ENCODE measurements at places on chromosomes 4 and X.

GRCh38 chr4:68167706-68168105 lies 38.0 kb upstream of the TMPRSS11F start:
- DNase-seq, result no peak

GRCh38 chrX:119640731-119641170 lies 34.5 kb upstream of the NKRF start:
- no peak for DNase-seq

GRCh38 chr4:142509881-142510280 lies 336.2 kb downstream of the INPP4B start:
- DNase-seq, result no peak

GRCh38 chr4:102217775-102218355 lies 127.4 kb downstream of the SLC39A8 start:
- no peak for DNase-seq

GRCh38 chrX:18288716-18289115 lies 65.8 kb downstream of the SCML2 start:
- no peak for DNase-seq

DNA sequence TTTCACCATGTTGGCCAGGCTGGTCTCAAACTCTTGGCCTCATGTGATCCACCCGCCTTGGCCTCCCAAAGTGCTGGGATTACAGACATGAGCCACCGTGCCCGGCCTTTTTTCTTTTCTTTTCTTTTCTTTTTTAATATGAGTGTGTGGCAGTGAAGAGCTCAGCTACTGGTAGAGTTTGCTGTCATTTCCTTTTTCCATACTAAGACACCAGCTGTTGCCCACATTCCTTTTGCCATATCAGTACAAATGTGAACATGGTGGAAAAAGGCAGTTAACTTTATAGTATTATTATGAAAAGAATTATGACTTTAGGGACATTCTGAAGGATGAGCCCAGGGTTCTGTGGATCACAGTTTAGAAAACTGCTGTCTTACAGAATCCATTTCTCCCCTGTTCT lies 69.8 kb downstream of the EGF start:
- no peak for DNase-seq

DNA sequence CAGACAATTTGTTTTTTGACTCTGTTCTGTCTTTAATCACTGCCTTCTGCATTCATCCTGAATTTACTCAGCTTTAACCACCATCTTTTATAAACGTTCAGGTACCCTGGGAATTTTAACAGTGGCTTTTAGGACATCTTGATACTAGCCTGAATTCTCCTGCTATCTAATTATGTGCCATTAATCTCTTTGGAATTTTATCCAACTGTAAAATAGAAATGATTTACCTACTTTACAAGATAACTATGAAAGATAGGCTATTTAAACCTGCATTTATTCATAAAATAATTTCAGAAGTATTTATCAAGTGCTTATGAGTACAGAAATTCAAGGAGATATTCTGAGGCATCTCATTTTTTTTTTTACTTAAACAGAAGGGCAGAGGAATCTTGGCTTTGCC lies 146.5 kb upstream of the PLAC1 start:
- DNase-seq, result no peak

DNA sequence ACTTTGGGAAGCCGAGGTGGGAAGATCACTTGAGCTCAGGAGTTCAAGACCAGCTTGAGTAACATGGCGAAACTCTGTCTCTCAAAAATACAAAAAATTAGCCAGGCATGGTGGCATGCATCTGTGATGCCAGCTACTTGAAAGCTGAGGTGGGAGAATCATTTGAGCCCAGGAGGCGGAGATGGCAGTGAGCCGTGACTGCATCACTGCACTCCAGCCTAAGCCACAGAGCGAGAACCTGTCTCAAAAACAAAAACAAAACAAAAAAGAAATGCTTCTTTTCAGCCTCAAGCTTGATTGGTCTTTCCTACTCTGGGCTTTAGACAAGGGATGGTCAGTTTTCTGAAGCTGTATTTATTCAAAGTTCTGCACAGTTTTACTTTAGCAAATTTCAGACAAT lies 15.8 kb upstream of the DHRSX start:
- DNase-seq, result no peak

DNA sequence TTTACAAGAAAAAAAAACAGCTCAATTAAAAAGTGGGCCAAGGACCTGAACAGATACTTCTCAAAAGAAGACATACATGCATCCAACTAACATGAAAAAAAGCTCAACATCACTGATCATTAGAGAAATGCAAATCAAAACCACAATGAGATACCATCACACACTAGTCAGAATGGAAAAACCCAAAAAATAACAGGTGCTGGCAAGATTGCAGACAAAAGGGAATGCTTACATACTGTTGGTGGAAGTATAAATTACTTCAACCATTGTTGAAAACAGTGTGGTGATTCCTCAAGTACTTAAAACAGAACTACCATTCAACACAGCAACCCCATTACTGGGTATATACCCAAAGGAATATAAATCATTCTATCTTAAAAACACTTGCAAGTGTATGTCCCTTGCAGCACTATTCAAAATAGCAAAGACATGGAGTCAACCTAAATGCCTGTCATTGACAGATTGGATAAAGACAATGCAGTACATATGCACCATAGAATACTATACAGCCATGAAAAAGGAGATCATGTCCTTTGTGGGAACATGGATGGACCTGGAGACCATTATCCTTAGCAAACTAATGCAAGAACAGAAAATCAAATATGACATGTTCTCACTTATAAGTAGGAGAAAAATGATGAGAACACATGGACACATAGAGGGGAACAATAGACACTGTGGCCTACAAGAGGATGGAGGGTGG lies 97.6 kb downstream of the RAB28 start:
- no peak for DNase-seq

- DNase-seq, result no peak
Measured at GRCh38 chrX:15576019-15576418, 24.7 kb downstream of the ACE2 start.

DNA sequence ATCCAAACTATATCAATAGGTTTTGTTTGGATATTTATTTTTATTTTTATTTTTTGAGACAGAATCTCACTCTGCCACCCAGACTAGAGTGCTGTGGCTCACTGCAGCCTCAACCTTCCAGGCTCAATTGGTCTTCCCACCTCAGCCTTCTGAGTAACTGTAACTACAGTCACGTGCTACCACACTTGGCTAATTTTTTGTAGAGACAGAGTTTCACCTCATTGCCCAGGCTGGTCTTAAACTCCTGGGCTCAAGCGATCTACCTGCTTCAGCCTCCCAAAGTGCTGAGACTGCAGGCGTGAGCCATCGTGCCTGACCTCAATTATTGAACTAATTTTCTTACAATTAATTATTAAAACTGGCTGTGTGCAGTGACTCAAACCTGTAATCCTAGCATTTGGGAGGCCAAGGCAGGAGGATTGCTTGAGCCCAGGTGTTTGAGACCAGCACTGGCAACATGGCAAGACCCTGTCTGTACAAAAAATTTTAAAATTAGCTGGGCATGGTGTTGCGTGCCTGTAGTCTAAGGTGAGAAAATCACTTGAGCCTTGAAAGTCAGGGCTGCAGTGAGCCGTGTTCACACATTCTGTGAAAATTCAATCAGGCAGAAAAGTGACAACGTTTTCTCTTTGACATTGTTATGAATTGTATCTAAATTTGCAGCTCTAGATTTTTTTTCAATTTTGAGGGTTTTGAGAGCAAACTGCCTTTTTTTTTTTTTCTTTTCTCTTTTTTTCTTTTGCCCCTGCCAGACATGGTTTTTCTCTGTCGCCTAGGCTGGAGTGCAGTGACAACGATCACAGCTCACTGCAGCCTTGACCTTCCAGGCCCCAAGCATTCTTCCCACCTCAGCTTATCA lies 66.0 kb downstream of the UBE2K start:
- no peak for DNase-seq

GRCh38 chr4:54152846-54153600 lies 53.1 kb downstream of the GSX2 start:
- peak; percentile 70 for DNase-seq

Data from AG08395 (cell line).